ENCODE measurements at places on chromosomes 7 and 10.

- DNase-seq, result no peak
Measured at GRCh38 chr10:89552213-89552612, 16.8 kb upstream of the SLC16A12 start.

- DNase-seq, result no peak
Measured at GRCh38 chr7:2011266-2012043, 221.3 kb downstream of the MAD1L1 start.

- DNase-seq, result no peak
Measured at GRCh38 chr10:77799352-77799751, 127.2 kb downstream of the DLG5 start.

- peak; percentile 47 for DNase-seq
Measured at GRCh38 chr10:69911613-69912528, 110.2 kb downstream of the COL13A1 start.

GRCh38 chr10:45386657-45387056, 12.6 kb downstream of the ALOX5 start:
- DNase-seq, result no peak

- no peak for DNase-seq
Measured at GRCh38 chr7:2282185-2282751, 32.0 kb downstream of the SNX8 start.

GRCh38 chr10:17026686-17027485, 102.7 kb downstream of the CUBN start:
- no peak for DNase-seq

- DNase-seq, result no peak
Measured at GRCh38 chr10:117653170-117653515, 110.6 kb downstream of the EMX2 start.

- no peak for DNase-seq
Measured at GRCh38 chr10:115355162-115355760, 262.1 kb downstream of the ATRNL1 start.

- no peak for DNase-seq
Measured at GRCh38 chr10:63670291-63670898, 149.2 kb downstream of the REEP3 start.

DNA sequence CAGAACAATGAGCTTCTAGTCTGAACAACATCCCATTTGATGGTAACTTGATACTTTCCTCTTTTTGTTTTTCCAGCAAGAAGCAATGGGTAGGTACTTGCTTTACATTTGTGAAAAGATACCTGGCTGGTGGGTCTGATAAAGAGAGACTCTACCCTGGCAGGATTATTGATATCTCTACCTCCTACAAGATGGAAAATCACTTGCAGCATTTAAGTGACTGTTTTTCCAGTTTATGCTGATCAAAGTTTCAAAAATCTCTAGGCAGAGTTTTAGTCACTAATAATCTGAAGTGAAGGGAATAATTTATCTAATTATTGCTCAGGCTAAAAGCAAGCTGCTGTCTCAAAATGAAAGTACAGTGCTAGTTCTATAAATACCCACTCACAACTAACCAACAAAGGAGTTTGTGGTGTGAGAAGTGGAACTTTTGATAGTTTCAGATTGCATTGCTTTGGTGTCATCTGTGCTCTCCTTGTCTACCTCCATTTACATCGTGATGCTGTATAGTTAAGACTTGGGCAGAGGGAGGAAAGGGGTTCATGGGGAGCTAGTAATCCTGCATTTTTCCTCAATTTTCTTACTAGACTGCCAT, 86.0 kb upstream of the ANKRD1 start:
- DNase-seq, result no peak

- no peak for DNase-seq
Measured at GRCh38 chr10:10821926-10822325, 195.7 kb upstream of the CELF2 start.

DNA sequence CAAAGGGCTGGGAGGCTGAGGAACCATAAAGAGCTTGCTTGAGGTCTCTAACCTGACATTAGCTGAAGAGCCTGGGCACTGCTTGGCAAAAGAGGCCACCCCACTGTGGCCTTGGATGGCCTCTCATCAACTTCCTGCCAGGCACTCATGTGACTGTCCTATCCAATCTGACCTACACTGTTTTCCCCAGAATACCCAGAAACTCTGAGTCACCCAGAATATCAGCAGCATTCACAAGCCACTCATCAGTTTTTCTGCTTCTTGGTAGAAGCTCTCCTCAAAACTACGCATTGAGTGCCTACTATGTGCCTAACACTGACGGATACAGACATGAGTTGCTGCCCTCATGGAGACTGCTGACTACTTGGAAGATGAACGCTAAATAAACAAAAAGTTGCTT, 4.1 kb upstream of the NT5C2 start:
- DNase-seq, result no peak

GRCh38 chr10:7441403-7442147, 30.7 kb upstream of the SFMBT2 start:
- no peak for DNase-seq

DNA sequence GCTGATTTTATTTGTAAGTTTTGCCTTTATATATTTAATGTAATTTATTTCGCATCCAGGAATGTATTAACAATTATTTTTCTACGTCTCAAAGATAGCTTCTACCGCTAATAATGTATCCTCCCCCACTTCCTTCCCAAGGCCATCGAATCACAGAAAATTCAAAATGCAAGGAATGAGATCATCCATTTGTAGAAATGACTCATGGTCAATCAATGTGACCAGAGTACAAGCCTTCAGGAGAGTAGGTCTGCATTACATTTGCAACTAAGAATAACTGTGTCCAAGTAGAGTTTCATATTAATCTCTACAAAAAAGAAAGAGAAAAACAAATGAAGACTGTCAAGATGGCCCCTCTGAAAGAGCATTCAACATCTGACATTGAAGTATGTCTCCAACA, 205.9 kb upstream of the PHF14 start:
- no peak for DNase-seq

- no peak for DNase-seq
Measured at GRCh38 chr10:117259279-117259678, 18.4 kb downstream of the SLC18A2 start.

DNA sequence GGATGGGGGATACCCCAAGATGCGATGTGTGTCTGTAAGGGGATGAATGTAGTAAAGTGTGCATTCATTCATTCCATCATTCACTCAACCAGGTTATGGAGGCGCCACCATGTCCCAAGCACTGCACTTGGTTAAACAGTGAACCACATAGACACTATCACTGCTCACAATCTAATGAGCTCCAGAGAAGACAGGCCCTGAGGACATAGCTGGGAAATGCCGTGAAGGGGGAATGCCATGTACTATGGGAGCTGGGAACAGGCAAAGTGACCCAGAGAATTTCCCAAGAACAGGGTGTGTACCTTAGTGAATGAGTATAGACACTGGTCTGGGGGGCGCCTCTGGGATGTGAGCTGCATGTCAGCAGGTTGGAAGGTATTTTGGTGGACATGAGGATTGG, 44.5 kb upstream of the LBX1 start:
- DNase-seq, result no peak

DNA sequence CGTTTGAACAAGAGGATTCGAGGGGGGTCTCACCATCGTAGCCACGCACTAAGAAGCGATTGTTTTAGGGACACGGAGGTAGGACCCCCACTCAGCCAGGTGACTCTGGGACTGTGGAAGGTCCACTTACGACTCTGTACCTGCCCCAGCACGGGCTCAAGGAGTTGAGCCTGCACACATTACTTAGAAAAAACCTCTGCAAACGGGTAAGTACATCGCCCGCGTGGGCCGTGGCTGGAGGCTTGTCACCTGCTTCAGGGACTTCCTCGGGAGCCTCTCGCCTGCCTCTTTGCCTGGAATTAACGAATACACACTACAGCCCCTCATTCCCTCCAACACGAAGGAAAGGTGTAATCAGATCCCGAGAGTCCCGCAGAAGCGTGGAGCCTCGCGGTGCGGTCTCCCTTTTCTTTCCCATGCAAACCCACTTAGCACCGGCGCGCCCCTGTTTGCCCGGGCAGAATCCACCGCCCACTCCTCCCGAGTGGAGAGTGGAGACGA, 826 bp downstream of the PODXL start:
- DNase-seq, result no peak

DNA sequence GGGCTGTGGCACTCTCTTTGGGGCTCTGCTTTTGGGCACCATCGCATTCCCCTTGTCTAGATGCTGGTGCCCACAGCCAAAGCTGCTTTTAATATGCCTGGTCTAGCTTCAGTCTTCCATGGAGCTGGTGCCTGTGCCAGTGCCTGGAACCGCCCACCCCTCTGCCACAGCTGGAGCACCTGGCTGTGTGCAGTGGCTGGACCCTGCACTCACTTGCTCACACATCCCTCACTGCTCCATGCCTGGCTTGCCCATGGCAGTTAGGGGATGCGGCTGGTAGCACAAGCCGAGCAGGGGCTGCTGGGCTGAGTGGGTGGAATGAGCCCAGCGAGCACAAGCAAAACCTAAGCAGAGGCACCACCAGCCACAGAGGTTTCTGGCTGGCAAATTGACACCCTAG, 1145.9 kb upstream of the LRRTM3 start:
- no peak for DNase-seq
